ENCODE measurements at places on chromosomes 16 and 17. TPM values are rescaled to one million over a fixed set of nuclear protein-coding genes. Genes with fewer than 3 reads are reported as not detected.

The KRTAP2-3 gene
- 10.8 TPM for total RNA-seq

The DHRS7C gene
- total RNA-seq = not detected

DNA sequence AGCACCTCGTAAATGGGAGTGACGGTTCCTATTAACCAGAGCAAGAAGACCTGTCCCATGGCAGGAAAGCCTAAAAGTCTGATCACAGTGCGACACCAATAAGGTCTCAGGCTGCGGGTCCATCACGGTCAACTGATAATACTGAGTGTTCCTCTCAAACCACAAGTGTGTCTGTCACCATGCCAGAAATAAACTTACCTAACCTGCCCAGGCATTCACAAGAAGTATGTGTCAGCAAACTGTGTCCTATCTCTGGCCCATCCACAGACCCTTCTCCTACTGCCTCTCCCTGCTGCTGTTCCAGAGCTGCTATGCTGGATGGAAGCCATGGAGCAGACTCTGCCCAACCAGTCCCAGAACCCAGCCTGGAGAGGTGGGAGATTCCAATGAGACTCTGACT, 73.5 kb downstream of the ZNF423 start:
- peak; percentile 1 for DNase-seq

- DNase-seq = peak; percentile 28
Measured at GRCh38 chr17:33292981-33293867, at the start of gene ASIC2. ASIC2 (minus strand) TSS chr17:33293295.

GRCh38 chr16:11224096-11224893, 31.7 kb downstream of the SOCS1 start:
- DNase-seq = no peak
